Pericardium fibroblast (primary cell): ENCODE measurements at places on chromosomes 1 and 21. TPM values are rescaled to one million over a fixed set of nuclear protein-coding genes. Genes with fewer than 3 reads are reported as not detected.

The KIF17 gene
- total RNA-seq = 0.35 and 0.60 TPM in 2 replicates

The CFHR5 gene
- not detected in 2 replicates for total RNA-seq

The ZNF670 gene
- 2.3 and 2.7 TPM in 2 replicates for total RNA-seq

The OR2L3 gene
- not detected in 2 replicates for total RNA-seq

The BCL2L15 gene
- under 0.01 TPM in 1 of 2 replicates, not detected in the other for total RNA-seq

The NUDT4B gene
- total RNA-seq = 19.5 and 54.8 TPM in 2 replicates

The HES3 gene
- total RNA-seq = not detected in 2 replicates
